ENCODE measurements at places on chromosomes 2 and 18.

- no peak for DNase-seq
These were observed 78.0 kb upstream of the HNMT start for GRCh38 chr2:137886083-137886831.

DNA sequence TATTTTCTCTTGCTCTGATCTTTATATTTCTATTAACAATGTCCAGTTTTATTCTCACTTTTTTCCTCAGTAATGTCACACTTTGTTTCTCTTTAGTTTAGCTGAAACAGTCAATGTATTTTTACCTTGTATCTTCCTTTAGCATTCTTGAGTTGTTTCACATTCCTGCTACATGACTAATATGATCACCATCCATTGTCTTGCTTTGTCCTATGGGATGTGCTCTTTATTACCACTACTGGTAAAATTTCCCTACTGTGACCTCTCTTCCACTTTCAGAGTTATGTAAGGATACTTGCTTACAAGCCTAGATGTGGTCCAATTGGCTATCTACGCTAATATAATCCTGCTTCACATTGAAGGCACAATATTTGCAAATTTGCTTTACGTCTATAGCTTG lies 457.9 kb downstream of the PIK3C3 start:
- DNase-seq = no peak

- no peak for DNase-seq
These were observed 307.1 kb downstream of the TSN start for GRCh38 chr2:122062506-122062905.

- no peak for DNase-seq
These were observed 1311.7 kb upstream of the NXPH2 start for GRCh38 chr2:140091926-140092325.

DNA sequence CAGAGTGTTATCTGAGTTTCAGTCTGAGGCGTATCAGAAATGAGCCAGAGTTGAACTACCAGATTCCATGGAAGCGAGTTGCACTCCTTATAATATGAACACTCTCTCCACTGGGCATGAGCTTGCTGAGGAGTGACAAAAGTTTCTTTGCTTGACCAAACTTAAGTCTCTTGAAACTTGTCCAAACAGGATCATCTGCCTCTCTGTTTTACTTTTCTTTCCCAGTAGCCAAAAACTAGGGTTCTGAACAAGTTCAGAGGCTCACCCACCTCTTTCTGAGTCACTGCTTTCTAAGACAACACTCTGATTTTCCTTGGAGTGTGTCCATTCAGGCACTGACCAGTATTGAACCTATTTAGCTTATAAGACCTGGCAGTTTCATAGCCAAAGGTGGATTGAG lies 233.2 kb upstream of the TCF4 start:
- no peak for DNase-seq

DNA sequence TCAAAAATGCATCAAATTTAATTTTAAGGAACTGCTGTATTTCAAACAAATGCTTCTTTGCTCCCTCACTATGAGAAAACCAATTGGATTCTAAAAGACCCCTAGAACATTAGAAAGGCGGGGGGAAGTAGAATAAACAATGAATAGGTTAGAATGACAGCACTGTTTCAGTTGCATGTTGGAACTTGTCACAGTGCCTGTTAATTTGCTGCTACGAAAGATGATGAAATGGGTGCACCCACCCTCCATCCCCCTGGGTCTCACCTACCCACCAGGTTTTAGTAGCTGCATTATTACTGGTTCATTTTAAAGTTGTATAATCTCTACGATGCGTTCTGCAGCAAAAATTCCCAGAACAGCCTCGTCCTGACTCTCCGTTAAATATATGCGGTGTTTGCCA lies 193.0 kb upstream of the COPS8 start:
- no peak for DNase-seq

- no peak for DNase-seq
These were observed 55.3 kb upstream of the SULT1C3 start for GRCh38 chr2:108184419-108184818.

GRCh38 chr2:236643480-236643879 lies 73.9 kb downstream of the ACKR3 start:
- no peak for DNase-seq

- no peak for DNase-seq
These were observed 21.0 kb upstream of the CCDC141 start for GRCh38 chr2:179070895-179071294.

- no peak for DNase-seq
These were observed 32.3 kb downstream of the SCTR start for GRCh38 chr2:119491776-119492525.

Data from stimulated activated CD4-positive, alpha-beta T cell treated with anti-CD3 and anti-CD28 coated beads, Interleukin-12 subunit alpha, Interleukin-12 subunit beta, amount 100 ng/mL, for 48 hours (primary cell).